ENCODE measurements at places on chromosomes 3 and 15.

GRCh38 chr15:67841513-67841762, 1.6 kb upstream of the RNU6-1 start:
- DNase-seq: no peak

DNA sequence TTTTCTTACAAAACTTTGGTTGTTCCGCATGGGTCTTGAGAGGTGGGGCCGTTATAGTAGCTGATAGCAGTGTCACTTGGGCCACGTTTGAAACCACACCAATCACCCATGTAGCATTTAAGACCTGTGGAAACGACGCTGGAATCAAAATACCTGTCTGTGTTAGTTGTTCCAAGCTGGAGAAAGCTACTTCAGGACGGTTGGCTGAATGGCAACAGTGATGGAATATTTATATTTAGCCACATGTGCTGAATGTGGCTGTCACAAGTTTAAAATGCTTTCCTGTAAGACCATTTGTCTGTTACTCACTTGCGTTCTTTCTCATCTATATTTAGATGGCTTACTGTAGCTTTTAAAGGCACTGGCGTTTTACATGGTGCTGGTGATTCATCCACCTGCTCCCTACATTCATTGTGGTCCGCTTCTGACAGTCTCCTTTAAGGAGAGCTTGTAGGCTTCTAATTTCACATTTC, 1.4 kb downstream of the DNAJA4 start:
- no peak for DNase-seq

DNA sequence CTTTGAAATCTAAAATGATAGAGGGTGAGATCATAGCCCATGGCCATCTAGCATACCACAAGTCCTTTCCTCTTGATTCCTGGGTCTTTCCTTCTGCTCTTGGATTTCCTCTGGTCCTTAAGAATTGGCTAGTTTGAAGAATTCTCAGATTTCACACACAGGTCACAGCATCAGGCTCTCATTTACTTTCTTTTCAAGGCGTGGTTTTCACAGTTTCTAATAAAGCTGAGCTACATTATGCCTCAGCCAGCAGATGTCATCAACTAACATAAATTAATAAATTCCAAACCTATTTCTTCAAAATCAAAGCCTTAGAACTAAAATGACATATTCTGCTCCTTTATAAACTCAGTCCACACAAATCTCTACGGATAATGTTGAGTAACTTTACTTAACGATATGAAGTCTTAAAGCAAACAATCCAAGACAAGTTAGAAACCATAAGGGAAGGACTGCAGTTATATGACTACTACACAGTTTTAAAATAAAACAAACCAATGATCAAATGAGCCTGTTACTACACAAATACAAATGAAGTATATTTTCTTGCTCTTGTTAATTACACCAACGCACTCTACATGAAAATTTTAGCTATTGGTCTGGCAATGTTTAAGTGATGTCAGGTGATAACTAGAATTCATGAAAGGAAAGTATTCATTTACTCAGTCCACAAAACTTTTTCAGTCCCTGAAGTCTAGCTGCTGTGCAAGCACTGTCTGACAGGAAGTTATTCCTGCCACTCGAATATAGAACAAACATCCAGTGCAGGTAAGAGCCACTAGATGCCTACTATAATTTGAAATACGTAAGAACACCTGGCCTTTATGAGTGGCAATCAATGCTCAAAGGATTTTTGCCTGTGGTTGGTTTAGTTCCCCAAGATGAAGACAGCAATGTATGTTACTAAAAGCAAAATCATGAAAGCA, 9.2 kb downstream of the CCDC14 start:
- DNase-seq: no peak

DNA sequence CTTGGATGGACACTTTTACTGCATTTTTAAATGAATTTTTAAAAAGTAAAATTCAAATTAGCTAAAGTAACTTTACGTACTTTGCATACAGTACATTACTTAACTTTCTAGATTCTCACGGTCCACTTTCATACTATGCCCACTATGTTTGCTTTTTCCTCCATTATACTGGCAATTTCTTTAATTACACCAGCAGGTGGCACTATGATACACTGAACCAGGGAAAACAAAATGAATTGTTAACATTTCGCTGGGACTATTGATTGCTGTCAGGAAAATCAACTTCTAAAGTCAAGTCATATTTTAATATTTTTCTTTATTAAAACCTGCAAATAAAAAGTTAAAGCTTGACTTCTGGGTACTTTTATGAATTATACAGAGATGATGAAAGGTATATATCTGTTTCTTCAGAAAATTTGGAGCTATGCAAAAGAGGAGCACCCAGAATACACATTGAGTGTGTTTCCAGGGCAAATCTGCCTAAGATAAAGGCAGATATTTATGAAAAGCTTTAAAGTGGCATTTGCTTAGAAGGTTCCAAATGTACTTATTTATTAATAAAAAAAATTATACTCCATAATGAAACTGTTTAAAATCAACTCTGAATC, 21.8 kb upstream of the POU1F1 start:
- DNase-seq: no peak

- DNase-seq: no peak
Measured at GRCh38 chr3:133376810-133377209, 23.0 kb upstream of the BFSP2 start.

GRCh38 chr15:70111203-70112073, 13.7 kb upstream of the TLE3 start:
- DNase-seq: no peak

DNA sequence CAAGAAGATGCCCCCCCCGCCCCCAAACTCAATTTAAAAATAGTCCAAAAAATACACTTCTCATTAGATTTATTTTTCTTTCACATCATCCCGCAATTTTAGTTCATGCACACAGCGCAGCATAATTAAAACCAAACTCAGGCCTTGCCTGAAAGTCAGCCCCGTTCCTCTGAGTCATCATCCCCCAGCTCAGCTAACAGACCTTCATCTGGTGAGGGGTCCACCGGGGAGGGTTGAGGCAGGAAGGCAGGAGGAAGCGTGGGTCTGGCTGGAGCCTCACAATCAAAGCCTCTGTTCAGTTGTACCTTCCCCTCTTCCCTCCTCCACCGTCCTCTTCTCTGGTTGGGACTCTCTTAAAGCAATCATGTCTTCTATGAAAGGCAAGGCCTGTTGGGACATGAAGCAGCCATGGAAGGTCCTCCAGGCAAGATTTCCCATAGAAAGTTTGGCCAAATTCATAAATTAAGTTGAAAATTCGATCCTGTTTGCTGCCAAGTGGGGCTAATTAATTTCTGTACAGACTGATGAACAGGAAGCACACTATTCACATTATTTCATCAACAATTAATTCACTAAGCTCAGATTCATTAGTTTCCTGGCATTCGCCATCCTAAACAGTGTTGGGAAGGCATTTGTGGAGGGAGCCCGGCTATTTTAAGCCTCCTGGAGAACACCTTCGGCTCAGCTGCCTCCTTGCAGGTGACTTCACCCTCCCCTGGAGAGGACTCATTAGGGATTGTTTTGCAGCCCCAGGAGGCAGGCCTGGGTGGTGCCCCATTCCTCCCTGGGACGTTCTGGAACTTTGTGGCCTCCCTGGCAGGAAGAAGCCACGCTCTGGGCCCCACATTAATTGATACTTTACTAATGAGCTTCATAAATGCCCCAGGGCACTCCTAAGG, 72.3 kb upstream of the BNC1 start:
- DNase-seq: no peak

- no peak for DNase-seq
Measured at GRCh38 chr3:104846270-104846669, 520.4 kb upstream of the ALCAM start.

- no peak for DNase-seq
Measured at GRCh38 chr3:177596248-177596815, 399.1 kb upstream of the TBL1XR1 start.

- DNase-seq: no peak
Measured at GRCh38 chr3:78049521-78049920, 1009.6 kb downstream of the ROBO2 start.

GRCh38 chr3:55608301-55608937, 121.3 kb upstream of the WNT5A start:
- no peak for DNase-seq

- no peak for DNase-seq
Measured at GRCh38 chr3:190017521-190018288, 103.0 kb downstream of the P3H2 start.

DNA sequence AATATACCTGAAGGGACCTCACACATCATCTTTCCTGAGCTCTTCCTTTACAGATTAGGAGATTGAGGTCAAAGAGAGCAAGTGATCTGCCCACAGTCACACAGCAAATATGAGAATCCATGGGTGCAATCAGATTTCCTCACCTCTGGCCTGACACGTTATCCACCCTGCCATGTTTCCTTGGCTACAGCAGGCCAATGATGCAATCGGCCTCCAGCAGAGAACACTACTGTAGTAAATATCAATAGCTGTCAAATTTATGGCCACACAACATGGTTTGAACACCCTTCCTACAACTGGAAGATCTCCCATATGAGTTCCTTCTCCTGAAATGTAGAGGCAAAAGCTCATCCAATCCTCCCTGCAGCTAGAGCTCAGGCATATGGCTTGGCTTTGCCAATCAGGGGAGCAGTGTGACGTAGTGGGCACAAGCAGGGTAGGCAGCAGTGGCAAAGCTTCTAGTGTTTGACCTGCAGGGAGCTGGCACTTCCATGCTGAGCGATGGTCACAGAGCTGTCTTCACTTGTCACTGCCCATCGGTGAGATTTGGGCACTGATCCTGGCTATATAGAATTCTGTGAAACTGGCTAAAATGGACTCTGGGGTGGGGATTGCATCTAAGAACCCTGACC, 271.3 kb downstream of the TJP1 start:
- DNase-seq: no peak

DNA sequence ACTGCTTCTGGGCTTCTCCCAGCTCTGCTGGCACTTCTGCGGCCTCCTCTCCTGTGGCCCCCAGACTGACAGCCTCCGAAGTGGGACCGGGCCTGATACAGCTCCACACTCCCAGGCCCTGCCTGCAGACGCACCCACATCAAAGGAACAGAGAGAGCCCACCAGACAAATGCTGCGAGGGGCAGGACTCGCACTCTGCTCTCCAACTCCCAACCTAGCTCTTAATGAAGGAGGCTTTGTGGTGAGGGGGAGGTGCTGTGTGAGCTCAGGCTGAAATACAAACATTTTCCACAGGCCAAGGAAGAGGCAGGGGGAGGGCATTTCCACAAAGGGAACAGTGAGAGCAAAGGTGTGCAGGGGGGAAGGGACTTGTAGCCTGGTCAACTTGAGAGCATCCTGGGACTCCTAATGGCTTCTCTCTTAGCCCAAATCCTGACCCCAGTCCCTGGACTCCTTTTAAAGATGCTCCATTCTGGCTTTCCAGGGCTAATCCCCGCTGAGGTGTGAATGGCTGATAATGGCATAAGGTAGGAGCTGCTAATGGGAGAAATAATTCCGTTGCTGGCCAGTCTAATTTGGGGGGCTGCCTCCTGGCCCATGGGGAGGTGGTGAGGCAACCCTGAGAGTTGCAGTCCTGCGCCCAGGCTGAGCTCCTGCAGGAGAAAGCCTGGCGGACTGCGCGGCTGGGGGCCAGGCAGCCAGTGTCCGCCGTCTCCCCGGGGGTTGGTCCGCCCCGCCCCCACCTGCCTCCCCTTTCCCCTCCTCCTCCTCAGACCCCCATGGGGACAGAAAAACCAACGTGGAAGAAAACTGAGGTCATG, 9.6 kb downstream of the LINGO1 start:
- no peak for DNase-seq

GRCh38 chr3:151305060-151305774, 11.4 kb downstream of the GPR87 start:
- no peak for DNase-seq

GRCh38 chr3:119676020-119676419, 1.2 kb downstream of the COX17 start:
- DNase-seq: no peak

- DNase-seq: no peak
Measured at GRCh38 chr3:18725668-18726407, 300.7 kb upstream of the SATB1 start.

DNA sequence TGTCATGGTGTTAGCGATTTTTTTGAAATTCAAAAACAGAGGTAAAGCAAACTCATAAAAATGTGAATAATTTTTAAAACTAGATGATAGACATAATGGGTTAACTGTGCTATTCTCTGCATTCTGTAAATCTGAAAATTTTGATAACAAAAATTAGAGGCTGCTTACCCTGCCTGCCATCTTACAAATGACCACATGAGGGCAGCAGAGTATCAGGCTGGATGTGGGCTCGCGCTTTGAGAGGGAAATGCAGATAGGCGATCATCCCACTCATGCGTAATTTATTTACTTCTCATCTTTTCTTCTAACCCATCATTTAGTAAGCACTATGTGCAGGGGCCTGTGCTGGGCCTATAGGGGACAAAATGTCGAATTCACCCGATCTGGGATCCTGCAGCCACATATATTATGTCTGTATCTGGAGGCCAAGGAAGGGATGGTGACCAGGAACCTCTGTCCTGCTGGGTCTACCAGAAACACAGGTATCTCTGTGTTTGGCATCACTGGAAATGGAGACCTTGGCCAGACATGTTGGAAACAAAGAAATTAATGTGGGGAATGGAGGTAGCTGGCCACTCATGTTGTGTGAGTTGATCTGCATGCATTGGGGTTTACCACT, 7.8 kb upstream of the RAD18 start:
- DNase-seq: peak; percentile 59

DNA sequence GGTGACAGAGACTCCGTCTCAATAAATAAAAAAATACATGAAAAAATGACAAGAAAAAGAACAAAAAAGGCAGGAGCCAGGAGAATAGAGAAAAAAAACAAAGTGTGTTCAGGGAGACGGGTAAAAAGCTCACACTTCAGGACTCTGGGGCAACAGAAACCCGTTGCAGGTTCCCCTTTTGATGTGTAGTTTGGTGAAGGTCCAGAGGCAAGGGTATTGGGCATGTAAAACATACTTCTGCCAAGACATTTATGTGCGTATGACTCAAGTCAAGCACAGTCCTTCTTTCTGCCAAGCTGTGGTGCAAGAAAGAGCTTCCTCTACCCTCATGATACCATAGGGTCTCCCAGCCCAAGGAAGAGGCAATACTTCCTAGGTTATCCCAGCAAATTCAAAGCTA, 33.4 kb upstream of the STRIT1 start:
- DNase-seq: no peak

- DNase-seq: no peak
Measured at GRCh38 chr3:25433106-25433505, 5.0 kb downstream of the RARB start.

GRCh38 chr15:92616621-92617548, 38.7 kb downstream of the FAM174B start:
- no peak for DNase-seq
